ENCODE measurements at places on chromosomes 11 and 22.

- DNase-seq, result peak; percentile 17
Observed at GRCh38 chr11:1351278-1351937, 38.3 kb upstream of the BRSK2 start.

DNA sequence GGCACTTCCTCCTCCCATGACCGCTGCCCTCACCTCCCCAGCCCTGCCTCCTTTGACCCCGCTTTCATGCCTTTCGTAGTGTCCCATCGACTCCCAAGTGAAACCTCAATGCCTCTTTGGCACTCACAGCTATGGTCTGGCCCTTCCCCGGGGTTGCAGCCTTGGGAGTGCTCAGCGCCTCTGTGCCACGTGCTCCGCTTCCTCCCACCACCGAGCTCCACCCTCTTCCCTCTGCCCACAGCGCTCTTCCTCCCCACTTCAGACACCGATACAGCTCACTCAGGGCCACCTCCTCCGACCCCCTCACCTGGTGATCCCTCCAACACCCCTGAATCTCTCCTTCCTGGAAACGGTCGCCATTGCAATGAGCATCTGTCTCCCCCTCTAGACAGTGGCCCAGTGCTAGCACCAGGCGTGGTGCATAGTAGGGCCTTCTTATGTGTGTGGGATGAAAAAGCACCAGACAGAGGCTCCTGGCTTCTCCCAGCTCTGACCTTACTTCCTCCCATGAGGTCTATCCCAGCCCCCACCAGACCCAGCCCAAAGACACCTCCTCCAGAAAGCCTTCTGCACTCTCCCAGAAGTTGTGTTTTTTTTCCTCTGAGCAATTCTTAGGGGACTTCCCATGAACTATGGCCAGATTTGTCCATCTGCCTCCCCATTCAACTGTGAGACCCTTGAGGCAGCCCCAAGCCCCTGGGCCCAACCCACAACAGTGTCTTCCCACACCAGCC, 16.4 kb upstream of the SCGB1A1 start:
- DNase-seq, result no peak

- DNase-seq, result no peak
Observed at GRCh38 chr11:116618461-116618860, 154.3 kb downstream of the BUD13 start.

- no peak for DNase-seq
Observed at GRCh38 chr11:106021181-106021966, 666 bp downstream of the MSANTD4 start.

DNA sequence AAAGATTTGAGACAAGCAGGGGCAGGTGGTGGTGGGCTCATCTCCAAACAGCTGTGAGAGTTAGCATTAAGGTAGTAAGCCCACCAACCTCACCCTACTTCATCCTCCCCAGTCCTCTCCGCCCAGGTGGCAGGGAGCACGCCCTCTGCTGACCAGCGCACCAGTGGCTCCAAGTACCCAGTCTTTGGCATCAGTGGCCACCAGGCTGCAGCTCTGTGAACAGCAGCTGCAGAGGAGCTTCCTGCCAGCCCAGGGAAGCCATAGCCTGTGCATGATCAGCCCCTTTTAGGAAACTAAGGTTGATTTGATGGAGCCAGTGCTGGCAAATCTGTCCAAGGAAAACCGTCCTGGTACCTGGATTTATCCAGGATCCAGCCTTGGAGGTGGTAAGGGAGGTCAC, 21.7 kb downstream of the CAVIN3 start:
- no peak for DNase-seq

DNA sequence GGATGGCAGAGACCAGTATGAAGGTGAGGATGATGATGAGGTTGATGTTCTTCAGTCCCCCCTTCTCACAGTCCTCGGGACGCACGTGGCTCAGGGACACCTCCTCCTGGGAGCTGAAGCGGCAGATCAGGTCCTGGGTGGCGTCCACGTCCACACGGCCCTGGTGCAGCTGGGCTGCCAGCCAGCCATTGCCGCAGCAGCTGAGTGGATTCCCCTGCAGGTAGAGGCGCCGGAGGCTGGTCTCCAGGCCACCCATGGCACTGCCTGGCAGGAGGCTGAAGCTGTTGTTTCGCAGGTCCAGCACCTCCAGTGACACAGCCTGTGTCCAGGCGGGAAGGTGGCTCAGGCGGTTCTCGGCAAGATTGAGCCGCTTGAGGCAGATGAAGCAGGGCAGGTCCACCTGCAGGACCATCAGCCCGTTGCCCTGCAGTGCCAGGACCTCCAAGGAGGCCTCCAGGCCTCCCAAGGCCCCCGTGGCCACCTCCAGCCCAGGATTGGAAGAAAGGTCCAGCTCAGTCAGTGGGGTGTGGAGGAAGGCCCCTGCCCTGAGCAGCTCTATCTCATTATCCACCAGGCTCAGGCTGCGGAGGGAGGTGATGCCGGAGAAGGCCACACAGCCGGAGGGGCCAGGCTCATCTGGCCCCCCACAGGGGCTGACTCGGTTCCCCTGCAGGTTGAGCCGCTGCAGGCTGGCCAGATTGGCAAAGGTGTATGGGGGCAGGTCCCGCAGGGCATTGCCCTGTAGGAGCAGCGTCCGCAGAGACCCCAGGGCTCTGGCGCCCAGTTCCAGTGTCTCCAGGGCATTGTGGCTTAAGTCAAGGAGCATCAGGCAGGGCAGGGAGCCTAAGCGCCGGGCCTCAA, 10.6 kb downstream of the LRRC32 start:
- DNase-seq, result no peak

DNA sequence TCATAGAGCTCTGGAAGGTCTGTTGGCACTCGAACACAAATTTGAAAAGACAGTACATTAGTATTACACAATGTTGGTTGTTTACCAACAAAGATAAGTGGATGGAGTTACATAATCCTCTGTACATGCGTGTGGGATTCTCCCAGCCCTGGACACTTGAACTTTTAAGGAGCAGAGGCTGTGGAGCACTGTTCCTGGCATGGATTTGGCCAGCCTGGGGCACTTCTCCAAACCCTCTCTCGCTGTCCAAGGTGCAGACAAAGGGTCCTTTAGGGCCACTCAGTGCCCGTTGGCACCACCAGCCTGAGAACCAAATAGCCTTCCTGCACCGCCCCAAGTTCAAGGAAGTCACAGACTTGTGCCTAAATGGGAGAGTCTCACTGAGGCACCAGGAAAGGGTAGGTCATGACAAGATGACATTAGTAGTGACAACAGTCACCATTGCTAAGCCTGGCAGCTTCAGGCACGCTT, 1.6 kb upstream of the ANO1 start:
- DNase-seq, result no peak

Measured in NCI-H2171 treated with DMSO at 0.1 percent for 48 hours (cell line).